Activated T-helper 2 cell treated with anti-CD3 and anti-CD28 coated beads, Interferon-gamma antibody, Interleukin-2, Interleukin-4, amounts not matched to agents 10 μg/mL and 5 μg/mL and 100 μg/mL, durations not matched to agents 14 hours and 24 hours and 36 hours (primary cell): ENCODE measurements at places on chromosomes 6 and 20. TPM values are rescaled to one million over a fixed set of nuclear protein-coding genes. Genes with fewer than 3 reads are reported as not detected.

Gene TREM1
- not detected in 2 replicates for total RNA-seq

Gene DNMT3B
- total RNA-seq, result 2.8 and 3.4 TPM in 2 replicates

DNA sequence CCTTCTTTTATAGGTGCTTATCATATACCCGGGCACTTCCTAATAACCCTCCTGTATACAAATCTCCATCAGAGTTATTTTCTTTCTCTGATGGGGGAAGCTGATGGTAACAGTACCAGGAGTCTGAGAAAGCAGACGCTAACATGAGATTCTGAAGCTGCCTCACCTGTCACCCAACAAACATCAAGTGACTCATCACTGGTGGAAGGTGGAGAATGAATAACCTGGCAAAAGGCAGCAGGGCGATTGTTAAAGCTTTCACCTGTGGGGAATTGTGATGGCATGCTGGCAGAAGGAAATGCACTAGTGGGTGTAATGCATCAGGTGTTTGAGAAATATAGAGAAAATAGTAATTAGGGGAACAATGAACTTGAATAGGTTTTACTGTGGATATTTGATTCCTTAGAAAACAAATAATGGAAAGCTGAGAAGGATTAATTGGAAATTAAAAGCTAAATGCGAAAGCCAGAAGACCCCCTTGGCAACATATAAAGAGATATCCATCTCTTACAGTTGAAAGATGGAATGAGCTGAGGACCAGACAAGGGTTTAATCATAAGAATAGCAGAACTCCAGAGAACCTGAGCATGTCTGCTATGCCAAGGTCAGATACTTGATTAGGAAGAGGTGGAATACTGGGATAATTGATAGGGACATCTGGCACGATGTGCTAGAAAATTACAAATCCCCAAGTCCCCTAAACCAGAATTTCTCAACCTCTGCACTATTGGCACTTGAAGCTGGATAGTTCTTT is 517.1 kb downstream of the PKHD1 start:
- DNase-seq, result no peak

- no peak for DNase-seq
Measured at GRCh38 chr6:43129434-43130194, 41.5 kb upstream of the SRF start.

DNA sequence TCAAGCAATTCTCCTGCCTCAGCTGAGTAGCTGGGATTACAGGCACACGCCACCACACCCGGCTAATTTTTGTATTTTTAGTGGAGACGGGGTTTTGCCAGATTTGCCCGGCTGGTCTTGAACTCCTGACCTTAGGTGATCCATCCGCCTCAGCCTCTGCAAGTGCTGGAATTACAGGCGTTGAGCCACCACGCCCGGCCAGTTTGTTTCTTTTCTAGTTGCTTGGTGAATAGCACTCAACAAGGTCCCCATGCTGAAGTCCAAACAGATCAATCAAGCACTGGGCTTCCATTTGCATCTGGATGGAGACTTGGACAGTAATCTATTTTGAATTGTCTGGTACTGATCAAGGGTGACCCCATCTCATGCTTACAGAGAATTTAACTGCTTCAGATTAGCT is 108.9 kb upstream of the FOXO3 start:
- DNase-seq, result no peak

DNA sequence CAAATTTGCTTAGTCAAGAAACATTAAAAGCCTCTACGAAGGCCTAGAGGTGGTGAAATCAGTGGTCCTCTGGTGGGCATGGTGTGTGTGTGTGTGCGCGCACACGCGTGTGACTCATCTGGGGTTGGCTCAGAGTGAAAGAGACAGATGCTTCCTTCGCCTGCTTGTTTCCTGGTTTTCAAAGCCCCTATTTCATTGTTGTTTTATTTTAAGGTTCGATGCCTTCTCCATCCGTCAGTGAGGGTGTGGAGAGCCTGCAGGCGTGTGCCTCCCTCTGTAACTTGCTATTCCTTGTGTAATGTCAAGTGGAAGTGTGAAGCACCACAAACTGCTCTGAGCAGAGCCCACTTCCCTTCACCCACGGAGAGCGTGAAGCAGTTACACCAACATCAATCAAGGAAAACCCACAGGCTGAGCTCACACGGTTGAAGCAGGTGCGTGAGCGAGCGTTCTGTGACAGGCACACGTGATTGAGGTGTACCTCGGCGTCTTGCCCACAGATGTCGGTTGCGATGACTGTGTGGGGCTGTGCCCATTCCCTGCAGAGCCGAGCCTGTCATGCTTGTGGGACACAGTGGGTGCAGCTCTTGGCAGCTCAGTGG is 233.9 kb downstream of the PRL start:
- peak; percentile 68 for DNase-seq

DNA sequence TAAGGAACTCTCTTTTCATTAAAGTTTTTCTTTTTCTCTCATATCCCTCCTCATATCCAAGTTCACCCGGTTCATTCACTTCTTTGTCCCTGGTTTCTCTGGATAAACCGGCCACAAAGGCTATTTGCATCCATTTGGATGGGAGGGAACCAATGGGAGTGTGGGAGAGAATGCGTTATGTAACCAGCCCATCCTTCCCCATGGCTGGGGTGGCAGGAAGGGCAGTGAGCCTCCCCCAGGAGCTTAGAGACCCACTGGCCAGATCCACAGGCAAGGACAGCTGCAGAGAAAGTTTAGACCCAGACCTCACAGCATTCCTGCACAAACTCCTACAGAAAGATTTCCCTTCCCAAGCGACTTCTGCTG is 10.7 kb downstream of the CASS4 start:
- no peak for DNase-seq

- no peak for DNase-seq
Measured at GRCh38 chr6:147211831-147212230, 7.6 kb downstream of the STXBP5 start.

- DNase-seq, result no peak
Measured at GRCh38 chr6:27096834-27097511, 150.5 kb upstream of the PRSS16 start.

DNA sequence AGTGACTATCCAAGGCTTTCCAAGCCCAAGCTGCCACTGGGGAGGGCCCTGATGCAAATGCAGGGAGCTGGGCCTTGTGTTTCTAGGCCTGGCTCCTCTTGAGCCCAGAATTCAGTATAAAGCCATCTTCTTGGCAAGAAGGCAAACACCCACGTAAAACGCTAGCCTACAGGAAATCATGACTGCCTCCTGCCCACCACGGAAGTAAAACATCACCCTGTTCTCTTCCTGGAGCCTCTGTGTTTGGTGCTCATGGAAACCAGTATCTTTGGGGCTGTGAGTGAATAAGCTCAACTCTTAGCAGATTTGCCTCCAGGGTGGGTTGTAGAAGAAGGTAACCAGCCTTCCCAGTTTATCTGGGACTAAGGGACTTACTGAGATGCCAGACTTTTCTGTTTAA is 271.0 kb downstream of the ZNF217 start:
- DNase-seq, result no peak

- no peak for DNase-seq
Measured at GRCh38 chr6:134816300-134816699, 133.6 kb downstream of the ALDH8A1 start.
